ENCODE measurements at places on chromosomes 16 and 17.

GRCh38 chr16:48852458-48852857 lies 242.5 kb upstream of the N4BP1 start:
- H3K4me1 ChIP-seq = no peaks in the 10 kb centered on the region
- H3K27me3 ChIP-seq = no peaks in the 10 kb centered on the region
- no peaks in the 10 kb centered on the region for H3K36me3 ChIP-seq
- H3K4me3 ChIP-seq = no peak overlapping the region
- no peak overlapping the region for H3K27ac ChIP-seq

DNA sequence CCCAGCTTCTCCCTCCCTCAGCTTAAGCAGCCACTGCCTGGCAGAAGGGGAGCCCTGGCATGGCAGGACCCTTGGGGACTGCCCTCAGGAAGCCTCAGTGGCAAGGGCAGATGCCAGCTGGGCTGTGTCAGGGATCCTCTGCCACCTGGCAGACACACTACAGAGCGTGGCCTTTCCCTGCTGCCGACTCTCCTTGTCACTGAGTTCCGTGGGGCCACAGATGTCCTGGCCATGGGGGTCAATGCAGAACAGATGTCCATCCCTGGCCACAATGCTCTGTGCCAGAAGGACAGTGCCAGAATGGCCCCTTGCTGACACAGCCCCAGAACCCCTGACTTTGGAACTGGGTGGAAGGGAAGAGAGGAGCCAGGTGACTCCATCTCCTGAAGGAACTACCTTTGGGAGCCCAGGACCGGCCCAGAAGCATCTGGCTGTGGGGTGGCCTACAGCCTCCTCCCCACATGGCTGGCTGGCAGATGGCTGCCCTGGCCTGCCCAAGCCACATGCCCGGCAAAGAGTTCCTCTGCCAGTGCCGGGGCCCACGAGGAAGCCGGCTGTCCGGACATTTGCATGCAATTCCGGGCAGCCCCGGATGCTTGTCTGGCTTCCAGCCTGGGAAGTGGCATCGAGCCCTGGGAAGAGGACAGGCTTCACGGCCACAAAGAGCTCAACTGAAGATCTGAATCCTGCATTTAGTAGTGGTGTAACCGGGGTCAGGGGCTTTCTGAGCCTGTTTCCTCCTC lies 24.1 kb downstream of the NPTX1 start:
- no peak overlapping the region for H3K4me3 ChIP-seq
- no peak overlapping the region for H3K27ac ChIP-seq
- H3K4me1 ChIP-seq = peaks cover 3% of the 10 kb centered on the region
- H3K36me3 ChIP-seq = no peaks in the 10 kb centered on the region
- no peak for DNase-seq
- peaks cover 9% of the 10 kb centered on the region for H3K27me3 ChIP-seq

- no peak for DNase-seq
- no peak overlapping the region for H3K4me3 ChIP-seq
- H3K27me3 ChIP-seq = no peaks in the 10 kb centered on the region
- peaks cover 6% of the 10 kb centered on the region for H3K4me1 ChIP-seq
- no peak overlapping the region for H3K27ac ChIP-seq
- no peaks in the 10 kb centered on the region for H3K36me3 ChIP-seq
Measured at GRCh38 chr17:19748807-19749193, 702 bp upstream of the ALDH3A1 start.

- no peaks in the 10 kb centered on the region for H3K4me1 ChIP-seq
- H3K4me3 ChIP-seq = no peak overlapping the region
- no peaks in the 10 kb centered on the region for H3K36me3 ChIP-seq
Measured at GRCh38 chr17:21075739-21076085, 32.9 kb upstream of the USP22 start.

GRCh38 chr16:89549007-89549700 lies 11.3 kb upstream of the RPL13 start:
- no peak overlapping the region for H3K4me3 ChIP-seq
- H3K36me3 ChIP-seq = peaks cover 29% of the 10 kb centered on the region
- DNase-seq = no peak
- H3K27me3 ChIP-seq = no peaks in the 10 kb centered on the region
- no peak overlapping the region for H3K27ac ChIP-seq

DNA sequence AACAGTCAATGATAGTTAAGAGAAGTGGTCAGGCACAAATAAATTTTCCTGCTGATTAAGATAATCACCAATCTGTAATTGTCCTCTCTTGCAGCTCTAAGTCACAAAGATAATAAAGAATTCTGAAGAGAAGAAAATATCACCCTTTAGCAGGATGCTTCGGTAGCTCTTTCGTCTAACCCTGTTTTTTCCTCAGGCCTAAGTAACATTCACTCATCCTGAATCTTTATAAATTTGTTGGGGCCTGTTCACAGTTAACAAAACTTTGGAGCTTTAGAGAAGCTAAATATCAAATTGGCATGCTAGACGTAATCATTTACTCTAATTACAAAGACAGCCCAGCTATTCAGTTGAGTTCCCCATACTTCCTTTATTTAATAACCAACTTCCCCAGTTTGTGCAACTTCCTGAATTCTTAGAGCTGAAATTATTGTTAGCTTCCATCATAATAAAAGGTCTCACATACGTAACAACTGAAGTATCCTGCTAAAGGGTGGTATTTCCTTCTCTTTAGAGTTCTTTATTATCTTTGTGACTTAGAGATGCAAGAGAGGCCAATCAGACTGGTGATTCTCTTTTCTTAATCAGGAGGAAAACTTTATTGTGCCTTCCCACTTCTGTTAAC lies 118.6 kb downstream of the TANGO6 start:
- H3K36me3 ChIP-seq = no peaks in the 10 kb centered on the region
- no peak for DNase-seq
